ENCODE measurements at places on chromosomes 13 and 19.

GRCh38 chr13:85321734-85322133 is 477.5 kb downstream of the SLITRK6 start:
- DNase-seq = no peak

DNA sequence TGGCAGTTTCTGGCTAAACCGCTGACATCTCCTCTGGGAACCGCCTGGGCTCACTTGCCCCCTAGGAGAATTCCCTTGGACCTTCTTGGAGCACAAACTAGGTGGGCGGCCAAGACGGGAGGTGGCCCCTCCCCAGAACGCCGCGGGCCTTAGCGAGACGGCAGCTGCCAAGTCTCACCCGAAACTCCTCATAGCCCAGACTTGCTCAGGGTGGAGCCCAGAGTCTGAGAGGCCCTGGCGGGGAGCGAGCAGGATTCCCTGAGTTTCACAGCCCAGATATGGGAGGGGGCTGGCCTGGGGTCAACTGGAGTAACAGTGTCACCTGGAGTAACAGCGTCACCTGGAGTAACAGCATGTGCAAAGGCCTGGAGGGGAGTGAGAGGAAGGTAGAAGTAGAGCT is 10.1 kb downstream of the TINCR start:
- no peak for DNase-seq

GRCh38 chr13:102586615-102587014 is 10.2 kb upstream of the TPP2 start:
- DNase-seq = no peak

DNA sequence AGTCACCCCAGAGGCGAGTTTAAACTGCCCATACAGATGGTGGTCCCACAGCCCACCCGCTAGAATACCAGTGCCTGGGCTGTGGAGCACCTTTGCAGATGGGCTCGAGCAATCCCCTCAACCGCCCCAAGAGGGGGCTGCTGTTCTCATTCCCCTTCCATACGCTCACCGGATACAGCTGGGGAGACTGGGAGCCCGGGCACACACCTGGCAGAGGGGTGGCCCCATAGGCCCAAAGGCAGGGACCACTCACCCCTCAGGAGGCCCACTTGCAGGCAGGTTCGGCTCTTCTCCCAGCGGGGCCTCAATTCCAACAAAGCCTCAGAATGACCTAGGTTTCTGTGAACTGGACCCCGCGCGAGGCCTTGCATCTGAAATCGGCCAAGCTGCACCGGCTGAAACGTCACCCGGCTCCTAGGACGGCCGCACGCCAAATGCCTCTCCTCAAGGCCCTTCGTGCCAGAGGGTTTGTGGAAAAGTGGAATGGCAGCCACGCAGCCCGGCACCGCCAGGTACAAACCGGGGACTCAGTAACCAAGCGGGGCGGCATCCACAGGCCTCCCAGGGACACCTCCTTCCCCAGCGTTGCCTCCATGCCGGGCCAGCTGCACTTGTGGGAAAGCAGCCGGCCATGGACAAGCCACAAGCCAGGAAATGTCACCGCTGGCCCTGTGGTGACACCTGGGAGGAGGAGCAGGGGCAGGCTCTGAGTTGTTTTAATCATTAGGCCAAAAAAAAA is 18.7 kb downstream of the MLLT1 start:
- no peak for DNase-seq

All from Panc1 (cell line).